ENCODE measurements at places on chromosomes 5 and 9. TPM values are rescaled to one million over a fixed set of nuclear protein-coding genes. Genes with fewer than 3 reads are reported as not detected.

The PCDHB8 gene
- 0.52 TPM for total RNA-seq

The PCDHB5 gene
- 2.9 TPM for total RNA-seq

The SLC6A18 gene
- total RNA-seq: not detected

The IL3 gene
- not detected for total RNA-seq

The ADAMTS12 gene
- 5.9 TPM for total RNA-seq

The CAMK4 gene
- total RNA-seq: 0.11 TPM

The EPB41L4A gene
- 13.9 TPM for total RNA-seq

The DRD1 gene
- not detected for total RNA-seq

Data from articular chondrocyte of knee joint (primary cell).